ENCODE measurements at places on chromosomes 1 and 21.

GRCh38 chr1:201861448-201861847 lies 27.2 kb upstream of the SHISA4 start:
- no peak for DNase-seq

DNA sequence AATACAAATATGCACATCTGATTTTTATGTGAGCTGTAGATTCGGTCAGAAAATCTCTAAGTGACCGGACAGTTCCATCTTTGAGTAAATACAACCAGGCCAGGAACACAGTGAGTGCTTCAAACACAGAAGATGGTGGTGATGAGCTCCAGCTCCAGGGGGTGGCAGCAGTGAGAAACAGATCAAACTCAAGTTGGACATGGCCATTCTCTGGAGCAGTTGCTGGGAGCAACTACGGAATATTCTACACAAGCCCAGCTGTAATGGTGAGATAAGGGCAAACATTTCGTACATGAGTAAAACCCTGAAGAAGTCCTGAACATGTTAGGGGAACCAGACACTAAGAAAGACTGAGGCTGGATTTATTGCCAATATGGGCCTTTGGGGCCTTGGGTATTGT lies 100.7 kb downstream of the BARHL2 start:
- DNase-seq, result no peak

GRCh38 chr1:11233208-11233607 lies 29.1 kb downstream of the MTOR start:
- DNase-seq, result no peak

GRCh38 chr1:179575497-179576314 lies at the start of gene NPHS2:
Gene NPHS2, minus strand, starts transcription at chr1:179575948. Its CDS starts 84 bp downstream, at chr1:179575864.
- no peak for DNase-seq

DNA sequence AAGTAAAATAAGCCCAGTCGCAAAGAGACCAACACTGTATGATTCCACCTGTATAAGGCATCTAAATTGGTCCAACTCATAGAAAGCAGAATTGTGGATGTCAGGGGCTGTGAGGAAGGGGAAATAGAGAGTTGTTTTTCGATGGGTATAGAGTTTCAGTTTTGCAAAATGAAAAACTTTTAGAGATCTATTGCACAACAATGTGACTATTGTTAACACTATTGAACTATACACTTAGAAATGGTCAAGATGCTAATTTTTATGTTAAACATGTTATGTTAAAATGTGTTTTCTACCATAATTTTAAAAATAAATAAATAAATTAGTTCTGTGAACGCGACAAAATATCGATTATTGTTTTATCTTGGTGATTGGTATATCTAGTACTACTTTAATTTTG lies 192.4 kb downstream of the PTGER3 start:
- DNase-seq, result no peak

GRCh38 chr1:228646717-228647522 lies 88.4 kb upstream of the RHOU start:
- no peak for DNase-seq

All from activated gamma-delta T cell treated with Interleukin-2 at 50 U/mL for 16 hours (primary cell).